Activated CD4-positive, CD25-positive, alpha-beta regulatory T cell (primary cell): ENCODE measurements at places on chromosomes 4 and X.

- no peak for DNase-seq
Measured at GRCh38 chrX:154718616-154719015, 32.3 kb downstream of the GAB3 start.

- DNase-seq: peak; percentile 2
Measured at GRCh38 chrX:1582686-1583437, 8.5 kb upstream of the AKAP17A start.

DNA sequence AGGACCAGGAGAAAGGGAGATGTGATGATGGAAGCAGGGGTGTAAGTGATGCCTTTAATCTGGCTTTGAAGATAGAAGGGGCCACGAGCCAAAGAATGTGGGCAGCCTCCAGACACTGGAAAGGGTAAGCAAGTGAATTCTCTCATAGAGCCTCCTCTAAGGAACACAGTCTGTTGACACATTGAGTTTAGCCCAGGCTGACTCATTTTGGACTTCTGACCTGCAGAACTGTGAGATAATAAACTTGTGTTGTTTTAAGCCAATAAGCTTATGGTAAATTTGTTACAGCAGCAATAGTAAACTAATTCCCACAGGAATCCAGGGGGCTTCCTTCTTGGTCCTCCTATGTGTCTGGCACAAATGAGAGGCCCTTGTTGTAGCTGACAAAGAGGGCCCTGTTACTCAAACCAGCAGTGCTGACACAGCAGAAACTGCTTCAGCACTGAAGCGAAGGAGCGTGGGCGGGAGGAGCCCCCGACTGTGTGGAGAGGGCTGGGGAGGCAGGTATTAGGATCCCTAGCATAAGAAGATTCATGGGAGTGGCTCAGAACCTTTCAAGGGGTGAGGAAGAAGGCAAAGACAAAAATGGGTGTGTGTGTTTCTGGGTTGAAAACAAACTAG, 268.7 kb downstream of the NR3C2 start:
- no peak for DNase-seq

GRCh38 chr4:180811556-180811955, 1431.6 kb upstream of the TENM3 start:
- no peak for DNase-seq

- no peak for DNase-seq
Measured at GRCh38 chr4:147822128-147822527, 90.2 kb downstream of the ARHGAP10 start.

DNA sequence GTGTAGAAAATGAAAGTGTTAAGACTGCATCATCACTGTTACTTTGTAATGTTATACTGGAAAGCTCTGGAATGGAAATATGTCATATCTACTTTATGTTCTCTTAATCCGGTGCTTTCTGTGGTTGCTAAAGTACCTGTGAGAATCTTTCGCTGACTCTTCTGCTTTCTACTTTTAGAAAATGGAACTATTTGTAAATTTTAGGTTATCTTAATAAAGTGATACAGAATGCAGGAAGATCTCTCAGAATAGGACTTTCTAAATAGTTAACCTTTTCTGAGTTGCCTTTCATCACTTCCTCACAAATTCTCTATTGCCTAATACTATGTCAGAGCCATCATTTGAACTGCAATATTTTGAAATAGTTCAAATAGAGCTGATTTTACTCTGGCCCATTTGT, 69.3 kb downstream of the BMP2K start:
- DNase-seq: no peak

DNA sequence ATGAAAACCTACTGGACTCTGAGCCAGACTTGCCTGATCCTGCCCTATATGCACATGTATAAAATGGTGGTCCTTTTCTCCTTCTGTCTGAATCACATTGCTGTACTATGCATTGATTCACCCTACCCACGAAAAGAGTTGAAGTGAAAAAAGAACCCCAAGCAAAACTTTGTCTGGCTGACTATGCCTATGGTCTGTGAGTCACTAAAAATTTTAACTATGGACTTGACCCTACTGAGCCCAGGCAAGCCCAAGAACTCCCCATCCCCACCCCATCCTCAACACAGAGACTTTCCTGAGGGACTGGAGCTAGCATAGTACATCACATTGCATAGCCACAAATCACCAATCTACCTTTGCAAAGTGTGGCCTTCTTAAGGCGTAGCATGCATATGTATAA, 116.6 kb upstream of the TENM3 start:
- DNase-seq: no peak

DNA sequence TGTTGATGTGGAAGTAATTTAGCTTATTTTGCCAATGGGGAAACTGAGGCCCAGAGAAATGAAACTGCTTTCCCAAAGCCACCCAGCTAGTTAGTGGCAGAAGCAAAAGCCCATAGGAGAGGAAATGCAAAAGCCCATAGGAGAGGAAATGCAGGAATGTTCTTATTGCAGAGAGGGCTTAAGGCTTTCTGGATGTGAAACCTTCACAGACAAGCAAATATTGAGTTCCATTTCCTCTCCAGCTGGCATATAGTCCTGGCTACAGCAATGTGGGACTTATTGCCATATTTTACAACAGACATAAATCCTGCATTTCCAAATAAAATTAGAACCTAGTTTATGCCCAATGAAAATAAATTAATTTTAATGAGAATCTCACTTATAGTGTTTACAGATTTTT, 69.7 kb downstream of the TMEM154 start:
- DNase-seq: no peak

DNA sequence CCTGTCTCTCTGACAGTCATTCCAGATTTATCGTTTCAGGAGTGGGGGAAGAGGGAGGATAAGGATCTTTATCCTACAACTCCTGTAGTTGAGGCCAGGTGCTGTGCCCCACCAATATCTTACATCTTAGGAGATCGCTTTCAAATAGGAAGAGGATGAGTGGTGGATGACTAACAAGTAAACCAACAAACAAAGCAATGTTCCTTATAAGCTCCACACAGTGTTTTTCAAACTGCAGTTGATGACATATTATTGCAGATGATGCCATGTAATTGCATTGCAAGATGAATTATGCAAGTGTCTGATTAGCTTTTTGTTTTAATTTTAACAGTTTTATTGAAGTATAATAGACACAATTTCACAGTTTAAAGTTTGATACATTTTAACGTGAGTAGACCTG, 35.8 kb upstream of the TMEM164 start:
- DNase-seq: no peak

GRCh38 chr4:56680266-56680665, 830 bp downstream of the HOPX start:
- DNase-seq: no peak

GRCh38 chr4:44438687-44439086, 9.9 kb downstream of the KCTD8 start:
- DNase-seq: no peak

DNA sequence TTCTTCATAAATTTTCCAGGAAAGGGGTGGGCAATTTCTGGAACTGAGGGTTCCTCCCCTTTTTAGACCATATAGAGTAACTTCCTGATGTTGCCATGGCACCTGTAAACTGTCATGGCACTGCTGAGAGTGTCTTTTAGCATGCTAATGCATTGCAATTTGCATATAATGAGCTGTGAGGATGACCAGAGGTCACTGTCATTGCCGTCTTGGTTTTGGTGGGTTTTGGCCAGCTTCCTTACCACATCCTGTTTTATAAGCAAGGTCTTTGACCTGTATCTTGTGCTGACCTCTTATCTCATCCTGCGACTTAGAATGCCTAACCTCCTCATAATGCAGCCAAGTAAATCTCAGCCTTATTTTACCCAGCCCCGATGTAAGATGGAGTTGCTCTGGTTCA, 577.8 kb downstream of the NLGN4X start:
- DNase-seq: no peak

- no peak for DNase-seq
Measured at GRCh38 chrX:137032341-137032694, 1.5 kb downstream of the GPR101 start.

- no peak for DNase-seq
Measured at GRCh38 chr4:121053601-121054143, 18.7 kb downstream of the NDNF start.

DNA sequence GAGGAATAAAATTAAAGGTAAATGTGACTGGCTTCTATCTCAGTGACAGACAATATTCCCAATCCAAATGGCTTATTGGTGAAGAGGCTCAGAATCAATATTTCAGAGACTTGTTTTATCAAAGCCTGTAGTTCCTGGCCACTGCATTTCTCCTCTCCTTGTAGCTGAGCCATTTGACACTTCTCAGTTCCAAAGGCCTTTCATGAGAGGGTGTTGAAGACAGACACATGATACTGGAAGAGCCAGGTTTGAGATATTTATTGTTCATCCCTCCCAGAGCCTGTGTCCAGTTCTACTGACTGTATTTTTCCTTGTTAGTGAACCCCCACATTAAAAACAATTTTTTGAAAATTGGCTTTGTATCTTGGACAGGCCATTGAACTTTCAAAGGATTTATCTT, 12.9 kb upstream of the INPP4B start:
- no peak for DNase-seq

GRCh38 chrX:124249345-124249744, 83.1 kb upstream of the TEX13D start:
- DNase-seq: no peak

GRCh38 chr4:182427554-182427953, 184.4 kb downstream of the TENM3 start:
- DNase-seq: no peak

DNA sequence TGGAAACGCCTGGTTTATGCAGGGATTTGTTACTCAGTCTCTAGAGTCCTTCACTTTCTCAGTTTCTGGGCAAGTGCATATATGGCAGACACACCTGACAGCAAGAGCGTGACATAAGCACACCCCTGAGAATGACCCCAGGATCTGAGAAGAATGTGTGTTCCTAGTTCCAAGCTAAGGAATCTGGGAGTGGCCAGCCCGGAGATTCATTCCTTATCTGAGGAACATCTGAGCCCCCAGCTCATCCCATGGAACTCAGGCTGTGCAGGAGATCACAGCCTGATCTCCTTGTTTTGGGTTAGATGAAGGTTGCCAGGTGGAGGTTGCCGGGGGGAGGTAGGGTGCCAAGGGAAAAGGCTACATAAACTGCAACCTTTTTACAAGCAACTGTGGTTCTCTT, 23.8 kb upstream of the KIAA0232 start:
- DNase-seq: no peak

- DNase-seq: peak; percentile 2
Measured at GRCh38 chr4:88659055-88659889, 38.4 kb downstream of the NAP1L5 start.

DNA sequence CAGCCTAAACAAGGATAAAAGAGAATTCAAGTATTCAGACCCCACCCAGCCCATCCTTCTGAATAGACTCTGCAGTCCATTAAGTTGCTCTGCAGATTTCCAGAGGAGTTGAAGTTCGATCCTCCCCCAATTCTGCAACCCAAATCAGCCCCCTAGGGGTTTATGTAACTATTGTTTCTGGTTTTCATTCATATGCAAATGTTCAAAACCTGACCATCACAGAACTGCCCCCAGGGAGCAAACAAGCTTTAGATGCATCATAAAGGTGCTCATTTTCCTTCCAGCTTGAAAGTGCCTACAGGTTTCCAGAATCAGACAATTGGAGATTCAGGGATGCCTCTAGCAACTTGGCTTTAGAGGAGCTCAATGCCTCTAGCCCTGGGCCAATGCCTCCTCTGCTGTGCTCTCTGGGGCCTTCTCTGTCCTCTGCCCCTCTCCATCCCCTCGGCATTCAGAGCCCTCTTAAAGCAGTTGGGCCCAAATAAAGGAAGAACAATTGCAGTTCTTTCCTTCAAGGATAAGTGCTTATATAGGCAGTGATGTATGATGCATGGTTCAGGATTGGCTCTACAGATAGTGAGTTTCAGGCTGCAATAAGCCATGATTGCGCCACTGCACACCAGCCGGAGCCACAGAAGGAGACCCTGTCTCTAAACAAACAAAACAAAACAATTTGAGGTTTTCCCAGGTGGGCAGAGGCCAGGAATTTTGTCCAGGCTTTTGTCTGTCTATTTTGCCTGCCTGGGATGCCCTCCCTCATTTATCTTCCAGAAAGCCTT, 23.5 kb upstream of the SPINK2 start:
- no peak for DNase-seq

DNA sequence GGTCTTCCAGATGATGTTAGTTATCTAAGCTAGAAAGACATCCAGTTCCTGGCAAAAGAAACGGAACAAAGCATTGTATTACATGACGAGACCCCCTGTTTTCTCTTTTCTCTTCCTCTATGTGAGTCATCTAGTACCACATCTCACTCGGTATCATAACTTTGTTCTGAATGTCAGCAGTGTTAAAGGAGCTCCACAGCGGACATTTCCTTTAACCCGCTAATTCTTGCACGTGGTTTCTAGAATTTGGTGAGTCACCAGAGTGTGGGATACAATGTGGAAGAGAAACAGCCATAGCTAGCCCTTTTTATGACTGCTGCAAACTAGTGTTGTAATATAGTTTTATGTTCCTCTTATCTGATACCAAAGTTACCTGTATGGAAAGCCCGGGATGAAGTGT, 243.7 kb downstream of the TENM3 start:
- no peak for DNase-seq

DNA sequence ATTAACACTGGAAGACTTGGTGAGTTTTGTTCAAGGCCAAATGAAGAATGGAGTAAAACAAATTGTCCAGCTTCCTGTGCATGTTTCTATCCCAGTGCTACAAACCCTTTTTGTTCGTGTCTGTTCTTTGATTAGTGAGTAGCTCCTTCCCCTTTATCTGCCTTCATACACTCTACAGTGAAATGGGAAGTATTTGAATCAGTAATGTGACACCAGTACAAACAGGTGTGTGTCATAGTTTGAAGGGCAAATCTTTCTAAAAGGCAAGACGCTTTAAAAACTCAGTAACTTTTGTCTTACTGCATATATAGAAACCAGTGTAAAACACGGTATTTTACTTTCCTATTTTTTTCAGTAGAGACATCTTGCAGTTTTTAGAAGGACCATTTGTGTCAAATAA, 5.9 kb downstream of the ARHGEF38 start:
- no peak for DNase-seq

- DNase-seq: no peak
Measured at GRCh38 chrX:52352551-52352950, 16.3 kb upstream of the XAGE2 start.

DNA sequence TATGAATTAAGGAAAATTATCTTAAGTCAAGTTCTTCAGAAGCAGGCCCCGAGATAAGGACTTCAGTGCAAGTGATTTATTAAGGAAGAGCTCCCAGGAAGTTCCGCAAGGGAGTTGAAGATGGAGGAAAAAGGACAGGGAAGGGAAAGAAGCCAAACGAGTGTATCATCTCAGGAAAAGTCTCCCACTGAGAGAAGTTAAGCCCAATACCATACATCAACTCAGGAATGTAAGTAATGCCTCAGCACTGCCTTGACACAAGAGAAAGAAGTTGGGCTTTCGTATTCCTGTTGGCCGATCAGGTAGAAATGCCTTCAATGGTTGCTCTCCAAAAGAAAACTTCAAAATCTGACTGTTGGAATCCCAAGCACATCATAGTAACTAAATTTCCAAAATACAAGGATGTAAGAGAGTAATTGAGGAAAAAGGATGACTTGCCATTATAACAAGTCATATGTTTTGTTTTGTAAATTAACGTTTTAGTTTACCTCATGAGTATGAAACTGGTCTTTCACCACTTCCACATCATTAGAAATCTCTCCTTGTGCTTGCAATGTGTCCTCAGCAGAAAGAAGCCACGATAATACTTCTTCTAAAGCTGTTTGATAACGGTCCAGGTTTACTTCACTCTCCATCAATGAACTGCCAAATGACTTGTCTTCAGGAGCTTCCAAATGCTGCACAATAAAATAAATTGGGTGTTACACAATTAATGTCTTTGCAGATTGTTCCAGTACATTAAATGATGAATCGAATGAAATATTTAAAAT, 566.7 kb downstream of the DMD start:
- no peak for DNase-seq
